ENCODE measurements at places on chromosomes 1 and 21.

- DNase-seq: no peak
Observed at GRCh38 chr1:228366866-228367741, 39.5 kb downstream of the TRIM11 start.

GRCh38 chr21:14736162-14736561 is 190.0 kb upstream of the SAMSN1 start:
- DNase-seq: no peak

- peak; percentile 67 for DNase-seq
Observed at GRCh38 chr21:34129039-34129891, 55.9 kb downstream of the MRPS6 start.

- DNase-seq: no peak
Observed at GRCh38 chr1:53093451-53093754, 31.4 kb downstream of the PODN start.

DNA sequence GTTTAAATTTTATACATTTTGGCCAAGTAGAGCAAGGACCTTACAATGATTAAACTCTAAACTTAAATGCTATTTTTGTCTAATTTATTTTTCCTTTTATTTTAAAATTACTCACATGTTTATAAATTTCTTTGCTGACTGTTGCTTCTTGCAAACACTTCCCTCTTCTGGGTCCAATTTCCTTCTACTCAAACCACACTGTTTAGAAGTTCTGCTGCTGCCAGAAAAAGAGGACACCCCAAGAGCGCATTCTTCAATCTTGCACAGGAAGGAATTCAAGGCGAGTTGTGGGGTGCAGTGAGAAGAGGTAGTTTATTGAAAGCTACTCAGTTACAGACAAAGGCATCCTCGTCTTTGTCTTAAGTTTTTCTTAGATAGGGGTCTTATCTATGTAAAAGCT is 88.5 kb upstream of the NEK7 start:
- DNase-seq: no peak

DNA sequence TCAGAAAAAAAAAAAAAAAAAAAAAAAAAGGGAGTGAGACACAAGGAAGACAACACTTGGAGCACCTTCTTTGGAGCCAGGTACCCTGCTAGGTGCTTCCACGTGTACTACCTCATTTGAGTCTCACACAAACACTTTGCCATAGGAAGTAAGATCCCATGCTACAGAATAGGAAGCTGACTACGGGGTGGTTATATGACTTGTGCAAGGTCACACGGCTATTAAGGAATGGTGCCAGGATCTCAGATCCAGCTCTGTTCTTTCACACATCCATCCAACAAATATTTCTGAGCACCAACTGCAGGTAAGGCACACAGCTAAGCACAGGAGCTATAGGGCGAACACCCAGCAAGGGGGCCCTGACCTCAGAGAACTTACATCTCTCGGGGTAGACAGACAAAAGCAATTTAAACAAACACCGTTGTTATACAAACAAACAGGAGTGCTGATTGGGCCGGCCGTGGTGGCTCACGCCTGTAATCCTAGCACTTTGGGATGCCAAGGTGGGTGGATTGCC is 22.4 kb downstream of the PTAFR start:
- no peak for DNase-seq

DNA sequence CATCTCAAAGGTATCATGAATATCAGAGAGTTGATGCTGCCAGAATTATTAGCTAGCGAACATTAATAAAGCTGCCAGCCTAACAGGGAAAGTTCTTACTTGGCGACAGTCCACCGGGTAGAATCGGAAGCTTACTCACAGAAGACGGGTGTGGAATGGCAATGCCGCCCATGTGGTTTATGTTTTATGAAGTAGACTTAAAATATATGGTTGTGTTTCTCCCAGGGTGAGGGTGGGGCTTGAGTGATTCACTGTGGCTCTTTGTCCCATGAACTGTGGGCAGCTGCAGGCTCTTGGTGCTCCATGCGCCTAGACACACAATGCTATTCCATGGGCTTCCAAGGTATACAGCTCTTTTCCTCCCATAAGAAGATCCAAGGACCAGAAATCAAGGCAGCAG is 162.7 kb downstream of the PIGK start:
- no peak for DNase-seq

DNA sequence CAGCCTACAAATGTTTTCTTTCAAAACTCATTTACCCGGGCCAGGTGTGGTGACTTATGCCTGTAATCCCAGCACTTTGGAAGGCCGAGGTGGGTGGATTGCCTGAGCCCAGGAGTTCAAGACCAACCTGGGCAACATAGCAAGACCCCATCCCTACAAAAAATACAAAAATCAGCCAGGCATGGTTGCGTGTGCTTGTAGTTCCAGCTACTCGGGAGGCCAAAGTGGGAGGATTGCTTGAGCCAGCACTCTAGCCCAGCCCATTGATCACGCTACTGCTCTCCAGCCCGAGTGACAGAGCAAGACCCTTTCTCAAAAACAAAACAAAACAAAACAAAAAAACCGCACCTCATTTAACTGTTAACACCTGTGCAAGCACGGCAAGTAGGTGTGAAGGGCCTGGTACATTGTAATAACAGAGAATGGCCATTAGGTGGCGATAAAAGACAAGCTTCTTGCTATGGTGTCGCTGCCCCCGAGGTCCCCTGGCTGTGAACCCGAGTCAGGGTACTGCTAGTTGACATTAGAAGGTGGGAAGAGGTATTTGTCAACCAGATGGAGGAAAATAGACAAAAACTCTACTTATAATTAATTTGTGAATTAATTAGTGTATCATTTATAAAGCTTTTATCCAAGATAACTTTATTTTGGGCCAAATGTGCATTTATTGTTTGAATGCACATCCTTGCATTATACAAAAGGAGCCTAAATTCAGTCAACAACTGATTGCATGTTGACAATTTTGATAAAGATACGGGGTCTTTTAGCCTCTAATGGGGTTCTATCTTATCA is 66.5 kb downstream of the SH3BGR start:
- peak; percentile 19 for DNase-seq

DNA sequence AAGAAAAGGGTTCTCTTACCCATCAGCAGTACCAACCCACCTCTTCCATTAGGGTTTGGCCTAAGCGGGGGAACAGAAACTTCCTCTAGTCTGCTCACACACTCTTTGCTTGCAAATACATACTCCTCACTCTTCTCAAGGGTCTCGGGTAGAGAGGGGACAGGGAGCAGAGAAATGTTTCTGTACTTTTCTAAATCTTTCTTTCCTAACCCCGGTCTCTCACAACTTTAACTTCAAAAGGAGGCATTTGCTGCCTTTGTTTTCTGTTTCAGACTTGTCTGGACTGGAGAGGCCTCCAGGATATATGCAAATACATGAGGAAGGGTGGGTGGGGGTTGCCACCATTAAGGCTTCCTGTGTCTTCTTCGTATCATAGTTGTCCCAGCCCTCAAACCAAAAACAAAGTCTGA is 10.5 kb upstream of the LAX1 start:
- DNase-seq: no peak

- no peak for DNase-seq
Observed at GRCh38 chr1:227888404-227889046, 59.2 kb downstream of the WNT9A start.

DNA sequence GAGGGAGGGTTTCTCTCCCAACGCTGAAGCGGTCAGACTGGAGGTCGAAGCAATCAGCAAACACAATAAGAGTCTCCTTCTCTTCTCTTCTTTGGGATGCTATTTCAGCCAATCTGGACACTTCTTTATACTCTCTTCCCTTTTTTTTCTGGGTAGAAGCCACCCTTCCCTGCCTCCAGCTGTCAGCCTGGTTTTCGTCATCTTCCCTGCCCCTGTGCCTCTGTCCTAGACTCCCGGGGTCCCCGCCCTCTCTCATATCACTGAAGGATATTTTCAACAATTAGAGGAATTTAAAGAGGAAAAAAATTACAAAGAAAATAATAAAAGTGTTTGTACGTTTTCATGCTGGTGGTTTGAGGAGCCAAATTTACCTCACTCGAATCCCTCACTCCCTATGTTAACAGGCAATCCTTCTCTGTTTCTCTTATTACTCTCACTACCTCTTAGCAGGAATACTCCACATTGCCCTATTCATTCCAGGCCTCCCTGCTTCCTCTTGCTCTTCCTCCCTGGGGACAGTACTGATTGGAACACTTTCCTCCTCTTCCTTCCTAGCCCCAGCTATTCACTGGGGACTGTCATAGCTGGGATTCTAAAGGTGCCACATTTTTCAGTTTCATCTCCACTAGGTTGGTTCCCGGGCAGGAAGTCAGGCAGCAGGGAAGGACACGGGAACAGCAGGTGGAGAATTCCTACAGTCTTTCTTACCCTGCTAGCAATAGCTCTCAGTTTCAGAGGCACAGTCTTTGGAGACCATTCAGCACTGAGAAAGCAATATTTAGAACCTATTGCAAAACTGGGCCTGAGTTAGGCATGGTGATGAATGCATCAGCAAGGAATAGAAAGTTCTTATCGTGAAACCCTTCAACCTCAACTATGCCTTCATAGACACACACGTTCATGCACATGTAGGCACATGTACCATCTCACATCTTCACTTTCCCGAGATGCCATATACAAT is 288.0 kb downstream of the PBX1 start:
- no peak for DNase-seq

DNA sequence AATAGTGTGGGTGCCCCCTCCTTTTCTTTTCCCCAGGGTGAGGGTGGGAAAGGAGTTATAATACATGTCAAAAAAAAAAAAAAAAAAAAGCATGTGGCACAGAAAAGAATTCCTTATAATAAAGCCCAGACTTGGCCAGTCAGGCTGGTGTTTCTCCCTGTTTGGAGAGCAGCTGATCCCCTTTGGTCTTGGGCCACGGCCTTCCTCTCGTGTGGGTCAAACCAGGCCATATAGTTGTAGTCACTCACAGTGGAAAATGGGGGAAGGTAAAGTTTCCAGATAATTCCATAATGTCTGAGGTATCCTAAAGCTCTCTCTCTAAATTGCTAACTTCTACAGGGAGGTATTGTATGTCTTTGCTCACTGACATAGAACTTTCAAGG is 22.0 kb downstream of the CLIC6 start:
- no peak for DNase-seq

GRCh38 chr1:201332616-201333335 is 44.7 kb downstream of the TNNT2 start:
- no peak for DNase-seq

DNA sequence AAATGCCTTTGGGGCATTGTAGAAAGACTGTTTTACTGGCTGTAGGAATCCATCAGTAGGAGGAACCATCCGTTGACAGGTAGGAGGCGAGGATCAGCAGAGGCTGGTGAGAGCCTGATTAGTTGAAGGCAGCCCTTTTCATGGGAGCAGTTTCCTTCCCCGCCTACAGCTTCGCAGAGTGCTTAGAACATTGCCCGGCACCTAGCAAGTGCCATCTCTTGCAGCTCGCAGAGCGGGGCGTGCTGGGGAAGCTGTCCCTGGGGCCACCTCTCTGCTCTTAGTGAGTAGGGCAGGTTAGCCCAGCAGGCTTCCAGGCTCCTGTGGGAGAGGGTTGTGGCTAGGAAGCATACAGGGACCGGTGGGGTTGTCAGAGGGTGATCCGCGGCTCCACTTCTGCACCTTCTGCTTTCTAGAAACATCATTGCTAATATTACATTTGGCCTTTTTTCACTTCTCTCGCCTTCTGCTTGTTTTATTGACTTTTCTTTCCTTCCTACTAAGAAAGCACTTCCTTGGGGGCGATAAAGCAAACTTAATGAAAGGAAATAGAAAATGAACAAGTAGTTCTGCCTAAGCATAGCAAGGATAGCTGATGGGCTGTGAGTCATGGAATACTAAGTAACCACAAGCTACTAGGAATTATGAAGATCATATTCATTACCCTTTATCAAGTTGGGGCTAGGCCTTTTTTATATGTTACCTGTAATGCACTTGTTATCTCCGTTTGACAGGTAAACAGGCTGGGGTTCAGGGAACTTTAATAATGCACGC is 176.7 kb downstream of the GALNT2 start:
- DNase-seq: no peak

DNA sequence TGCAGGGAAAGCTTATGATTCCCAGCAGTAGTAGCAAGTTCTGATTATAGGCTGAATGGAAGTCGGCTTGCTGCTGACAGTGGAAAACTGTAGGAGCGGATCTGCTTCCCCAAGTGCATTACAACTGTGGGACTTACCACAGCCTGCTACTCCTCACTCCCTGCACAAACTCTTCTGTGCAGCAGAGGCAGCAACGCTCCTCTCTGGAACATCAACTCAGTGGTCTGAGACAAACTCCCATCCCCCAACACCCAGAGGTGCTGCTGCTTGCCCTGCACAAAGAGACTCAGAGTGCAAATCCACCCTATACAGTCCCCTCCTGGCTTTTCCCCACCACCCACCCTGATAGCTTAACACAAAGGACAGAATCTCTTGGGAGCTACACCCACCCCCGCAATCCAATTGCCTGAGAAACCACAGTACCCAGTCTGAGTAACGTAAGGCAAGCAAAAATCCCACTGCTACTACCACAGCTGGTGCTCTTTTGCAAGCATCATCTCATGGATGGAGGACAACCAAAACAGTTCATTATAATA is 1455.2 kb downstream of the AMY1C start:
- DNase-seq: no peak

GRCh38 chr1:13763222-13763621 is 63.2 kb downstream of the PRDM2 start:
- DNase-seq: no peak

- no peak for DNase-seq
Observed at GRCh38 chr1:48775831-48776392, 779 bp downstream of the BEND5 start.

Measured in stimulated activated CD4-positive, alpha-beta T cell treated with anti-CD3 and anti-CD28 coated beads, Interleukin-4, amount 100 ng/mL, for 4 hours (primary cell).